ENCODE measurements at places on chromosomes 2 and 18.

DNA sequence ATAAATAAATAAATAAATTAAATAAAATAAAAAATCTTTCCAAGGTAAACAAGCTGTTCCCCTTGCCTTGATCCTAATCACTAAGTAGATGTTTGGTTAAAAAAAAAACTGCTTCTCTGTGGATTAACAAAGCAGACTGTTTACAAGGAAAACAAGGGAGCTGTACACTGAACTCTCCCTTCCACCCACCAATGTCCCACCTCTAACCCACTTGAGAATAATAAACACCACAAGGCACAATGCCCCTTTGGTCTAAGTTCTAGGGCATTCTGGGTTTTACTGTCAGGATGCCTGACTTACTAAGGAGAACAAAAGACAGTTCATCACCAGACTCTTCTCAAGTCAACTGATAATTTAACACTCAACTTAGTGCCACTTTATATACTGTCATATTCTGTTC, 83.5 kb downstream of the NCKAP1 start:
- no peak for DNase-seq

DNA sequence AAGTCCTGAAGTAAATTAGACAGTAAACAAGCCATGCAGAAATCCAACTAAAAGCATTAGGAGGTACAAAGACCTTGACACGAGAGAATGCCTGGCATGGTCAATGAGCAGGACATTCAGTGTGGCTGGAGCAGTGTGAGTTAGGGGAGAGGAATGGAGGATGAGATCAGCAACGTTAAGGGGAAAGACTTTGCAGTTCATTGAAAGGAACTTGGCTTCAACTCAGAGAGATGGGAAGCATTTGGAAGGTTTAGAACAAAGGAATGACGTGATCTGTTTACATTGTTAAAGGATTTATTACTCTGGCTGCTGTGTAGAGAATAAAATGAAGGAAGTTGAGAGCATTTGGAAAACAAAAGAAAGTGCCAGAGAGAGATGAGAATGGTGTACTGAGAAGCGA, 621.3 kb downstream of the XIRP2 start:
- no peak for DNase-seq

DNA sequence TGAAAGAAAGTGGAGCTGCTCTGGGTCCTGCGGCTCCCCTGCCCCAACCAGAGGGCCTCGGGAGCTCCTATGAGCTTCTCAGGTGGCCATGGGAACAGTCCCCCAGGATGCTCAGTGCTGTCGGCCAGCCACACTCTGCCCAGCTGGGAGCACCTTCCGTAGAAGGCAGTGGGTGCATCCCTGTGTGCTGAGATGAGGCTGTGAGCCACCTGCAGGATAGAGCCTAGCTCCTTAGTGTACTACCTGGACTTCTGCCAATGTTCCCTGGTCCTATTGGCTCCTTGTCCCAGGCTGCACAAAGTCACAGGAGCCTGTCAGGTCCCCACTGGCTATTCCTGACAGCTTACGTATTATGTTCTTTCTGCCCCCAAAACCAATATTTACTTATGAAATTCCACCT, 16.1 kb downstream of the PRELID3A start:
- no peak for DNase-seq

GRCh38 chr18:74731097-74731496, 133.4 kb downstream of the ZNF407 start:
- DNase-seq, result no peak

DNA sequence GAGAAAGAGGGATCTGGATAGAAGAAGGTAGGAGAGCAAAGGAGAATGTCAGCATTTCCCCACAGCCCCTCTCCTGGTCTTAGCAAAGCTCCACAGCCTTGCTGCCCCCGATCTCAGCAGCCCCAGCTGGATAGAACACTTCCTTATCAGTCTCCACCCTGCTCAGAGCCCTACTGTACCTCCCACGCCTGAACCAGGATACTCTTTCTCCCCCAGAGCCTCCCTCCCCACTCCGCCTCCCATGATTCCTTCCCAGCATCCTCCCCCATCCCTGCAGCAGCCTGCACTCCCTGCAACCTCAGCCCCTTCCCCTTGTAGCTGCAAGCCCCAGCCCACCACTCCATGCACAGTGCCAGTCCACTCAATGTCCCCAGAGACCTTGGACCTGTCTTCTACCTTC, 25.8 kb downstream of the PLB1 start:
- DNase-seq, result no peak

DNA sequence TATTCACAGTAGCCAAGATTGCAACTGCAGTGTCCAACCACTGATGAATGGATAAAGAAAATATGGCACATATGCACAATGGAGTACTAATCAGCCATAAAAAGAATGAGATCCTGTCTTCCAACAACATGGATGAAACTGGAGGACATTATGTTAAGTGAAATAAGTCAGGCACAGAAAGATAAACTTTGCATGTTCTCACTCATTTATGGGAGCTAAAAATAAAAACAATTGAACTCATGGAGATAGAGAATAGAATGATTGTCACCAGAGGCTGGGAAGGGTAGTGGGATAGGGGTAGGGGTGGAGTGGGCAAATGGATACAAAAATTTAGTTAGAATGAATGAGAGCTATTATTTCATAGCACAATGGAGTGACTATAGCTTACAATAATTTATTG, 305.5 kb upstream of the ETAA1 start:
- DNase-seq, result no peak

DNA sequence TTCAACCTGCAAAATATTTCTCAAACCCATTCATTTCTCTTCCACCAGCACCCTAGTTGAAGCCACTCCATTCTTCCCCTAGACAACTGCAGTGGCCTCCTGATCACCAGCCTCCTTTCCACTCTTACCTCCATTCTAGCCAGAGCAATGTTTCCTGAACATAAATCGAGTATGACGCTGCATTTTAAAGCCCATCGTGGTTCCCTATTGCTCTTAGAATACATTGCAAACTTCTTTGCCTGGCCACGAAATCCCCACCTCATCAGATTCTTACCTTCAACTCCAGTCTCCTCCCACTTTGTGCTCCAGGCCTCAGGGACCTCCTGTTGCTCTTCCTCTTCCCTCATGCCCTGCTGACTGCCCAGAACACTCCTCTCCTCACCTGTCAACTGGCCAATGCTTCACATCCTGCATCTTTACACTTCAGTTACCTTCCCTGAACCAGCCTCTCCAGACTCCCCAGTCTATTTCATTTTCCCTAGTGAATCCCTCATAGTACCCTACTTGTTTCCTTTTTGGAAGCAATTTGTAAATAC, 176.5 kb upstream of the CTAGE1 start:
- no peak for DNase-seq
